Skeletal muscle tissue (tissue), 5 donors: ENCODE measurements at places on chromosomes 5 and 9. TPM values are rescaled to one million over a fixed set of nuclear protein-coding genes. Genes with fewer than 3 reads are reported as not detected.

Gene SVEP1
- 46.4 TPM for total RNA-seq

Gene ABO
- under 0.01 TPM for total RNA-seq

Gene SLC6A19
- total RNA-seq = under 0.01 TPM

Gene SHC3
- 0.52 TPM for total RNA-seq

Gene WDR31
- 2.1 TPM for total RNA-seq

Gene CFAP77
- total RNA-seq = not detected

Gene CD274
- 0.52 TPM for total RNA-seq
